Naive thymus-derived CD8-positive, alpha-beta T cell (primary cell): ENCODE measurements at places on chromosomes 11 and 22. TPM values are rescaled to one million over a fixed set of nuclear protein-coding genes. Genes with fewer than 3 reads are reported as not detected.
A peak's percentile ranks its signal among the peaks of the same experiment; 100 is the strongest.

DNA sequence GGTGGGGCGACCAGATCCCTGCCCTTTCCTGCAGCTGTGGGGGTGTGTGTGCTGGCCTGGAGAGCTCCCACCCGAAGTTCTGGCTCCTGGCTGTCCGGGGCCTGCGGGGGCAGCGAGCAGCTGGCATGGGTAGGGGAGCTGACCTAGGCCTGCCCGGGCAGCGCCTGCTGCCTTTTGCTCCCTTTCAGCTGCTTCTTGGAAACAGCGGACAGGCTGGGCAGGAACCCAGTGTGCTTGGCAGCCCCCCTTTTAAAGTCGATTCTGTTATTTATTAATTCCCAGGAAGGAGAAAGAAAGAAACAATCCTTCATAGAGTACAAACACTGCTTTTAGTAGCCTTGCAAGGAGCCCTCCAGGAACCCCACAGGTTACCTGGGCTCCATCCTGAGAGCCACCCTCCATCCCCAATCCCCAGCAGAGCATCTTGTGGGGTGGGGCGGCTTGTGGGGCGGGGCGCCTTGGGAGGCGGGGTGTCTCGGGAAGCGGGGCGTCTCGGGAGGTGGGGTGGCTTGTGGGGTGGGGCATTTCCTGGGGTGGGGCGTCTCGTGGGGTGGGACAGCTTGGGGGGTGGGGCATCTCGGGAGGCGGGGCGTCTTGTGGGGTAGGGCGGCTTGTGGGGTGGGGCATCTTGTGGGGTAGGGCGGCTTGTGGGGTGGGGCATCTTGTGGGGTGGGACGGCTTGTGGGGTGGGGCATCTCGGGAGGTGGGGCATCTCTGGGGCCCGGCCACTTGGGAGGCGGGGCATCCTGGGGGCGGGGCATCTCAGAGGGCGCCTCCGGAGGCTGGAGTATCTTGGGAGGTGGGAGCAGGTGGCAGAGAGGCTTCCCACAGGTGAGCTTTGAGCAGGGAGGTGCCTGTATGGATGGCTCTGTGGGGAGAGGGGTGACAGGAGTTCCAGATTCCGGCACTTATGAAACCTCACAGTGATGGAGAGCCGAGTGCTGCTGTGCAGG is 7.0 kb downstream of the CD81 start:
- no peak for DNase-seq

Gene LINC01488
- total RNA-seq, result not detected

Gene C1QTNF4
- total RNA-seq, result 1.2 TPM

GRCh38 chr11:252666-253065 is 15.9 kb downstream of the PSMD13 start:
- DNase-seq, result no peak

DNA sequence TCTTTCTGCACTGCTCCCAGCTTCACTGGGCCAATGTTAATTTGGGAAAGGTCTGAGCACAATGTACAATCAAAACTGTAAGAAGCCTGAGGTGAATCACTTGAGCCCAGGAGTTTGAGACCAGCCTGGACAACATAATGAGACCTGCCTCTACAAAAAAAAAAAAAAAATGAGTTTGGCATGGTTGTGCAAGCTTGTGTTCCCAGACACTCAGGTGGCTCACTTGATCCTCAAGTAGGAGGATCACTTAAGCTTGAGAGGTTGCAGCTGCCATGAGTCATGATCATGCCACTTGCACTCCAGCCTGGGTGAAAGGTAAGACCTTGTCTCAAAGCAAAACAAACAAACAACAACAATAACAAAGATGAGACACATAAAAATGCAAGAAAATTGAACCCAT is 38.6 kb upstream of the SC5D start:
- DNase-seq, result no peak

DNA sequence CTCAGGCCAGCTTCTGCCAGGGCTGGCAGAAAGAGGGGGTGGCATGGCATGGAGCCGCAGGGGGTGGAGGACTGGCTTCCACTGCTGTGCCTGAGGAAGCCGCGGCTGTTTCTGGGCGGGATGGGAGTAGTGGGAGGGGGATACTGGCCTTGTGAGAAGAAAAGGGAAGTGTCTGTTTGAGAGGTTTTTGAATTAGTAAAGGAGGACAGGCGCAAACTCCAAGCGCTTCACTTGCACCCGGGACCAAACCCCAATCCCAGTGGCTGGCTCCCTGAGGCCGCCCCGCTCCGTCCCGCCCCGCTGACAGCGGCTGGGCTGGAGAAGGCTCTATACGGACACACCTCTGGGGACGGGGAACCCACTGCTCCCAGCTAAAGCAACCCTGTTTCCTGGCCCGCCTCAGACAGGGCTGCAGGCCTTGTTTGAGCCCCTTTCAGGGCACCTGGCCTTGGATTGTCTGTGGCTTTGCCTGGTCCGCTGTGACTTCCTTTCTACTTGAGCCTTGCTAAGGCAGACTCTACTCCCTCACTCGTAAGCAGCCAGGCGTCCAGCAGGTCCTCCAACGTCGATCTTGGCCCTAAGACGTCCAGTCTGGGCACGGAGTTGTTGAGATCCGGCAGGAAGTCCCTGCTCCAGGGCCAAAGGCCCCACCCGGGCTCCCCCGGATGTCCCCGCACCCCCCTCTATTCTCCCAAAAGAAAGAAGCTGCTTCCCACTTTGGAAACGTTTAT is 2.2 kb downstream of the APOA1 start:
- DNase-seq, result no peak

GRCh38 chr22:25844601-25845000 is 102.6 kb downstream of the MYO18B start:
- DNase-seq, result no peak

GRCh38 chr22:29167032-29167911 is 38.4 kb upstream of the EMID1 start:
- peak; percentile 38 for DNase-seq

- DNase-seq, result no peak
Measured at GRCh38 chr11:934527-934926, 8.9 kb downstream of the AP2A2 start.

GRCh38 chr11:1307998-1308742 is 1.3 kb downstream of the TOLLIP start:
- no peak for DNase-seq

DNA sequence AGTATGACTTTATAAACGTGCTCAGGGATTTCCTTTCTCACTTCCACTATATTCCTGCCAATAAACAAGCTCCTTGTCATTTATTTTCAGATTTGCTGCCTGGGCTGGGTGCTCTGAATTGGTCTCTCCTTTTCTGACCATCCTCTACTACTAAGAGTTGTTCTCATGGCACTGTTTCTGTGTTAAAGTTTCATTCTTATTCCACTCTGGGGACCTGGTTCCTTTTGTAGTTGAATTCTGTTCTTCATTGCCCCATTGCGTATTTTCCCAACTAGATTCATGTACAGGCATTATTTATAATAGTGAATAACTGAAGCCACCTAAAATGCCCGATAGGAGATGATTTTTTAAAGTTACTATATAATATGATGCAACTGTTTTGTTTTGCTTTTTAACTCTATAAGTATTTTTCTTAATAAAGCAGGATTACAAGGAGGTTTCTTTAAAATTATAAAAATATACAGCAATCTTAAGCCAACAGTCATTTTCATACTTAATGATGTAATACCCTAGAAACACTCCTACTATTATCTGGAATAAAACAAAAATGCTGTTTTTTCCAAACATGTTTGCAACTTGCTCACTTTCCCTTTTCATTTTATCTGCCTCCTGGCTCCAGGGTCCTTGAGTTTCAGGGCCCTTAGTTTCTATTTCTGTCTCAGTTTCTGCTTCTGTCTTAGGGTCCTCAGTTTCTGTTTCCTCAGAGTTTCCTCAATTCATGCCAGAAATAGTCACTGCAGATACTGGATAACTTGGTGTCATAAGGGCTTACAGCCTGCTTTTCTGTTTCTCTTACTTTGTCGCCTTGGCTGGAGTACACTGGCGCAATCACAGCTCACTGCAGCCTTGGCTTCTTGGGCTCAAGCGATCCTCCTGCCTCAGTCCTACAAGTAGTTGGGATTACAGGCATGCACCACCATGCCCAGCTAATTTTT is 9.8 kb upstream of the FUT4 start:
- DNase-seq, result no peak

- no peak for DNase-seq
Measured at GRCh38 chr11:72605973-72606747, 68.1 kb downstream of the PDE2A start.

Gene ME3
- total RNA-seq, result 2.5 TPM

Gene DTX4
- 3.5 TPM for total RNA-seq

- DNase-seq, result peak; percentile 37
Measured at GRCh38 chr22:50085211-50085972, at the start of gene MLC1. Gene MLC1, minus strand, starts transcription at chr22:50085426. Its CDS starts 524 bp downstream, at chr22:50084902.

GRCh38 chr22:23579870-23580575 is at the start of gene IGLL1:
Gene IGLL1, minus strand, starts transcription at chr22:23580290. Its CDS starts 100 bp downstream, at chr22:23580190.
- DNase-seq, result no peak

DNA sequence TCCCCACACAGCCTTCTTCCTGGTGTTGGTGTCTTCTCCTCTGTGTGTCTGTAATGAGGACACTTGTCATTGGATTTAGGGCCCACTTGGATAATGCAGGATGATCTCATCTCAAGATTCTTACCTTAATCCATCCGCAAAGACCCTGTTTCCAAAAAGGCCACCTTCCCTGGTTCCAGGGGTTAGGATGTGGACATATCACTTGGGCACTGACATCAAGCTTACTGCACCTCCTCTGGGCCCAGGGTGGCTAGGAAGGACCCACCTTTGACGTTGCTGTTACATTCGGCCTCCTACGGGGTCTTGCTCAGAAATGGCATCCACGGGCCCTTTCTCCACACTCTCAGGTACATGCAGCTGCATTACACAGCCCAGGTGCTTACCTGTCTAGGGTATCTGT is 535.9 kb downstream of the BRD1 start:
- no peak for DNase-seq

- DNase-seq, result no peak
Measured at GRCh38 chr11:109553284-109553683, 131.3 kb downstream of the C11orf87 start.

Gene DKK3
- 8.6 TPM for total RNA-seq

DNA sequence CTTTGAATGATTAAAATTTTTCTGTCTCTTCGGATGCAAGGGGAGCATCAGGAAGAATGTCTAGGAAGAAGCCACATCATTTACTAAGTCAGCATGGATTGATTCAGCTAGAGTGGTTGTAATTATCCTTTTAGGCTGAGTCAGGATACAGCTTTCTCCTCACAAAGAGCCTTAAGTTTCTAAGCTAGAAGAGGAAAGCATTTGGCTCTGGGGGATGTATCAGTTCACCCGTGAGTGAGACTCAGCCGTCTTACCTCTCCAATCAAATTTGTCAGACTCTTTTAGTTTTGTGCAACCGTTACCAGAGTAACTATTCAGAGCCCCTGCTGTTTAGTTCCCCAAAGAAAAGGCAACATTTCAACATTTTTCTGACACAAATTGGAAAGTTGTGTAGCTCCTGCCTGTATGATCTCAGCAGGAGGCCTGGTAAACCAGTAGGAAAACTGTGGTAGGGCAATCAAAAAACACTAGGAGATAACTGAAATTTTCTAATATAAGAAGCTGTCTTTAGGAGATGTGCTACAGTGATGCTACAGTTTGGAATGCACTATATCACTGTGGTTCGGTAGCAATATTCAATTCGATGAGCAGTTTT is 432.4 kb upstream of the LUZP2 start:
- no peak for DNase-seq

- no peak for DNase-seq
Measured at GRCh38 chr11:130212431-130212961, 52.9 kb downstream of the ST14 start.
